ENCODE measurements at places on chromosomes 5 and 9.

GRCh38 chr5:74576941-74577456 lies 63.5 kb downstream of the ENC1 start:
- DNase-seq, result no peak

- peak; percentile 31 for DNase-seq
Measured at GRCh38 chr5:76714751-76715485, 1.0 kb upstream of the F2R start.

GRCh38 chr5:80756292-80756691 lies 101.5 kb upstream of the DHFR start:
- no peak for DNase-seq

GRCh38 chr9:118303216-118303615 lies 599.0 kb downstream of the TLR4 start:
- DNase-seq, result no peak

DNA sequence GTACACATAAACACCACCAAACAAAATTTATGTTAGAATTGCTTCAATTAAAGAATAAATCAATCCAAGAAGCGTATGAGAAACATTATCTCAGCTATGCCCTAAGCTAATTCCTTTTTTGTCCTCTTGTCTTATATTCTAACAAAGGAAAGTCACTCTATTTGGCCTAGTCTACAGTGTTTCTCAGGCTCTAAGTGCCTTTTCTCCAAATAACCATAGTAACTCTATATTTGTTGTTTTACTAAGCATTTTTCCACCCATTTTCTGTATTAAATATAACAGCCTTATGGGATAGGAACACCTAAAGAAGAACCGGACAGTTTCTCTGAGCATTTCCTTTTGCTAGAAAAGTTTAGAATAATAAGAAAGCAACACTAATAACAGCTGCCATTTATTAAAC lies 120.1 kb upstream of the MTAP start:
- no peak for DNase-seq

DNA sequence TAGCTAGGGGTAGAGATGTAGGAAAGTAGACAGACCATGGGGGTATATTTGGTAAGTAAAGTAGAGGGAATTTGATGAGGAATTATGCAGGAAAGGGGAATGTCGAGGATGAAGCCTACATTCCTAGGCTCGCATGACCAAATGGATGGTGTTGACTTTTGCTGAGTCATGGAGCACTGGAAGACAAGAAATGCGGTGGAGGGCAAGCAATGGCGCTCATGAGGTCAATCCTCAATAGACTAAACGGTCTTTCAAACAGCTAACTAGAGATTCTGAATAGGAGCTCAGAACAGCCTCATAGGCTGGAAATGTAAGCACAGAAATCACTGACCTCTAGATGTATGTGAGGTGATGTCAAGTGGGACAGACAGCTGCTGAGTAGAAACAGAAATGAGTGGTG lies 50.7 kb upstream of the FST start:
- DNase-seq, result no peak

GRCh38 chr5:135133181-135133580 lies 99.2 kb upstream of the PITX1 start:
- DNase-seq, result no peak

- DNase-seq, result no peak
Measured at GRCh38 chr5:82885627-82886389, 191.4 kb downstream of the TMEM167A start.

- DNase-seq, result no peak
Measured at GRCh38 chr9:93254806-93255493, 71.0 kb downstream of the WNK2 start.

DNA sequence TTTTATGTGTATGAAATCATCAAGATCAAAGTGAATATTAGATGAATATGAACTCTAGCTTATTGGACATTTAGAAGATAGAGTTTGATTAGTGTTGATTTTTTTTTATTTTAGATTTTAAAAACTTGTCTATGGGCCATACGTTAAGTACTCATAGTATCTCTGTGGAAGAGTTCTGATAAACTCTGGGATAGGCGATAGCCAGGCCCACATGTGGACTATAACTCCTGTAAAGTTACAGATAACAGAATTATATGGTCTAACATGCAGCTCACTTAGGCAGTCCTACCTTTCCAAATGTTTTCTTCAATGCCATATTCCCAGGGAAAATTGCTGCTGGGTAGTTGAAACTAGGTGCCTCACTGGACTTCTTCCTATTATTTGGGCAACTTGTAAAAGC lies 10.4 kb downstream of the SLC31A1 start:
- DNase-seq, result no peak
